ENCODE measurements at places on chromosomes 3 and 15.

- no peak for DNase-seq
- H3K36me3 ChIP-seq, result peaks cover 19% of the 10 kb centered on the region
- H3K27me3 ChIP-seq, result no peaks in the 10 kb centered on the region
These were observed 6.3 kb downstream of the PLCD1 start for GRCh38 chr3:38022896-38023709.

DNA sequence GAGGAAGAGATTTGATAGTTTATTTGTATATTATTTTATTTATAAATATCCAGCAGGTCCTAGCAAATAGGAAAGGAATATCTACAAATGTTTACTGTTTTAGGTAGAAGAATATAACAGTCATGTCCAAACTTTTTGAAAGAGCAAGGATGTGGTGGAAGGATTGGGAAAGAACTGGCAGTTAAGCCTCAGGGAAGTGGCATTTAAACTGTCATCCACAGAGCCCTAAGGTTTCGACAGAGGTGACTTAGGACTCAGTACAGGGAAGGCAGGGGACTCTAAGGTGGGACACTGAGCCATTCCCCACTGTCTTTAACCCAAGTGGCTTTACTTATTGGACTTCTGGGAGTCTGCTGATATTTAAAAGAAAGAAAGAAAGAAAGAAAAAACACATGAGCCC, 11.8 kb upstream of the TMEM87A start:
- H3K4me3 ChIP-seq, result no peak overlapping the region
- no peaks in the 10 kb centered on the region for H3K4me1 ChIP-seq
- no peak for DNase-seq
- H3K36me3 ChIP-seq, result peaks cover 46% of the 10 kb centered on the region

- no peaks in the 10 kb centered on the region for H3K27me3 ChIP-seq
- no peak overlapping the region for H3K4me3 ChIP-seq
- DNase-seq, result no peak
- H3K4me1 ChIP-seq, result no peaks in the 10 kb centered on the region
These were observed 123.1 kb downstream of the RYR3 start for GRCh38 chr15:33433821-33434220.

DNA sequence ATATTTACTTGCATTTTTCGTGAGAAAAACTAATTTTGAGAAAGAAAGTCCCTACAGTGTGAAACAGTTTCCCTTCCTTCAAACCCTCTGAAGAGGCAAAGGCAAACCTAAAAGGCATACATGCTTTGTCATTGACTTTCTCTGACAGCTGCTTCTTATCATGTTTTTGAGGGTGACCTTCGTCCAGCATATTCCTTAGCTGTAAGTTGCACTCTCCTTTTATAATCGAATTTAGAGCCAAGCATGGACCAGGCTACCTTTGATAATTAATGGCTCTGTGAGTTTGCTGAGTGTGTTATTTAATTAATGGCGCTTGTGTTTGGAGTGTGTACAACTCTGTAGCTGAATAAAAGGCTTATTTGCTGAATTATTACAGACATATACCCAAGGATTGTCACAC, 684.2 kb upstream of the CFAP20DC start:
- H3K36me3 ChIP-seq, result no peaks in the 10 kb centered on the region
- no peaks in the 10 kb centered on the region for H3K27me3 ChIP-seq
- no peak for DNase-seq
- H3K4me1 ChIP-seq, result peaks cover 14% of the 10 kb centered on the region
- no peak overlapping the region for H3K4me3 ChIP-seq
- H3K27ac ChIP-seq, result no peak overlapping the region

GRCh38 chr3:143200001-143200924, 80.7 kb downstream of the CHST2 start:
- H3K4me3 ChIP-seq, result no peak overlapping the region
- no peaks in the 10 kb centered on the region for H3K36me3 ChIP-seq
- no peaks in the 10 kb centered on the region for H3K27me3 ChIP-seq
- no peak overlapping the region for H3K27ac ChIP-seq
- no peak for DNase-seq

GRCh38 chr3:102114264-102114979, 265.1 kb downstream of the NFKBIZ start:
- DNase-seq, result peak; percentile 43
- H3K4me1 ChIP-seq, result peaks cover 11% of the 10 kb centered on the region
- H3K27me3 ChIP-seq, result no peaks in the 10 kb centered on the region
- H3K27ac ChIP-seq, result peak overlapping the region; percentile 61
- H3K36me3 ChIP-seq, result no peaks in the 10 kb centered on the region
- H3K4me3 ChIP-seq, result no peak overlapping the region

DNA sequence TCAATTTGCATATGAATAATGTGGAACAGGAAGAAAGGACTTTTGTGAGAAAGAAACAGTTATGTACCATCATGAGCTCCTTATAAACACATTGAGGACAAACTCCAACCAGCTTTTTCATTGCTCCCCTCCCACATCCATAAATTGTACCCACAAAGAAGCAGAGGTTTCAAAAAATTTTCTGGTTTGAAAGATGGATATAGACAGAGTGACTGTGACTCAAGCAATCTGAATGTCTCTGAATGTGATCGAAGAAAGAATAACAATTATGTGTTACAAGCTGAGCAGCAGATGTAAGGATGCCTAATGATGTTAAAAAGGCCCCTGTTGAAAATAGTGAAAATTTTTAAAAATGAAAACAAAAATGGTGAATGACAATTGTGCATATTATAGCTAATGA, 127.4 kb downstream of the TFG start:
- no peaks in the 10 kb centered on the region for H3K4me1 ChIP-seq
- no peak for DNase-seq
- no peaks in the 10 kb centered on the region for H3K36me3 ChIP-seq
- H3K4me3 ChIP-seq, result no peak overlapping the region
- peaks cover 16% of the 10 kb centered on the region for H3K27me3 ChIP-seq
- H3K27ac ChIP-seq, result no peak overlapping the region

- H3K4me3 ChIP-seq, result peak overlapping the region; percentile 40
- peaks cover 21% of the 10 kb centered on the region for H3K36me3 ChIP-seq
- H3K4me1 ChIP-seq, result peaks cover 23% of the 10 kb centered on the region
- H3K27ac ChIP-seq, result peak overlapping the region; percentile 77
These were observed 68.5 kb downstream of the TRANK1 start for GRCh38 chr3:36876181-36876936.

DNA sequence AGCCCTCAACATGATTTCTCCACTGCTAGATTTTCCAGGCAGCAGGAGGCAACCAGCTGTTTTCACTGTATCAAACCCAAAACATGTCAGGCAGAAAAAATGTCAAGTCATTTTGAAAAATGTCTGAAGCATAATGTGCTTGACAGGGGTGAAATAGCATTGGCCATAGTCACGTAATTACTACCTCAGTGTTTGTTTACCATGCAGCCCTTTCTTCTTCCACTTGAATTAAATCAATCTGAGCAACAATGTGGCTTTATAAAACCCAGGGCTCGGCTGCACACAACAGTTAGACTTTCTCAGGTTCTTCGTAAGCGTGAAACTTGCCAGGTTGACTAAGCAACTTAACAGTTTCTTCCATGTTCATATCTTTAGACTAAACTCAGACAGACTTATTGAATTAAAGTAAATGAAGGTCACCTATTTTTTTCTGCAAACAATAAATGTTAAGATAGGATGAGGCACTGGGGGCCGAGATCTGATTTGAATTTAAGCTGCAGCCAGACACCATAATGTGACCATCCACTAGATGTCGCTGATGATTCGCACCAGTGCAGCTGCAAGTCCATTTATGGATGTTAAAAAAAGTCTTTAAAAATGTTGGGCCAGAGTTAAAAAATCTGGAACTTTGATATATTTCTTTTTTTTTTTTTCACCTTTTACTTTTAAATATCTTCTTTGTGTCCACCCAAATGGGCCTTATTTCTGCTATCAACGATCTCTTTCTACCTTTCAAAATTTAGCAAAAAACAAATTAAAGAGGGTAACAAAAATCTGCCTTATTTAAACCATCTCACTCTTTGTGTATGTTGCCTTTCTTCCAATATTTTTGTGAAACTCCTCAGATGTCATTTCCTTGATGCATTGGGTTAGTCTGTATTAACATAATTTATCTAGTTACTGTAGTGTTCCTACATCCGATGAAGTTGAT, 305.9 kb downstream of the CACNA2D3 start:
- H3K4me3 ChIP-seq, result no peak overlapping the region
- DNase-seq, result no peak
- H3K27me3 ChIP-seq, result no peaks in the 10 kb centered on the region
- no peak overlapping the region for H3K27ac ChIP-seq
- H3K36me3 ChIP-seq, result no peaks in the 10 kb centered on the region
